DMS153 (cell line): ENCODE measurements at places on chromosomes 1 and 21.

DNA sequence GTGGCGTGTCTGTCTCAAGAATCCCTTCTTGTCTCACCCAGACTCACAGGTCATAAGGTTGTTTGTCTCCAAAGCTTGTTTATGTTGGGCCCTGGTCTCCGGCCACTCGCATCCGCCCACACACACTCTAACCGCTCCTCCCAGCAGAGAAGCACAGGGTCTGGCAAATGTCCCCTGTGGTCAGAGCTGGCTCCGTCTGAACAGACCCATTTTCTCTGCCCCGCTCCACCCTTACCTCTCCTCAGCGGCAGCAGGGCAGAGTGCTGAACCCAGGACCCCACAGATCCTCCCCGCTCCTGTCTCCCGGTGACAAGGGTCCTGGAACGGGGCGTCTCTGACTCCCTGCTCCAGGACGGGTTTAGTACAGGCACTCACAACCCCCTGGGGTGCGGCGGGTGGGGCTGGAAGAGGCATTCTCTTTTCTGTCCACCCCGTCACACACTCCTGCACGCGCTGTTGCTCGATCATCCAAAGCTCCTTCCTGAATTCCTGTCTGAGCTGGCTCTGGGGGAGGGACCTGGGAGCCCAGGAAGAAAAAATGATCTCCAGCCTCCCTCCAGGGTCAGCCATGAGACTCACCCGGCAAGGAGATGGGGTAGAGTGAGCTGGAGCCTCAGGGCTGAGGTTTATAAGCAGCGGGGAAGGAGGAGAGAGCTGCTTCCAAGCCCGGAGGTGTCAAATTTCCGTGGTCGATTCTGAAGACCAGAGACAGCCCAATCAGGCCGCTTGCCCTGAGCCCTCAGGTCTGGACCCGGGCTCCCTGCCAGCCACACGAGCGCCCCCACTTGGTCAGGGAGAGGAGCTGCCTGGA lies at the start of gene S100A13:
S100A13 (minus strand) TSS at position 602 of the 811 bp plus-strand sequence. CDS start 1,033 bp downstream, outside the sequence.
- peak; percentile 87 for DNase-seq

DNA sequence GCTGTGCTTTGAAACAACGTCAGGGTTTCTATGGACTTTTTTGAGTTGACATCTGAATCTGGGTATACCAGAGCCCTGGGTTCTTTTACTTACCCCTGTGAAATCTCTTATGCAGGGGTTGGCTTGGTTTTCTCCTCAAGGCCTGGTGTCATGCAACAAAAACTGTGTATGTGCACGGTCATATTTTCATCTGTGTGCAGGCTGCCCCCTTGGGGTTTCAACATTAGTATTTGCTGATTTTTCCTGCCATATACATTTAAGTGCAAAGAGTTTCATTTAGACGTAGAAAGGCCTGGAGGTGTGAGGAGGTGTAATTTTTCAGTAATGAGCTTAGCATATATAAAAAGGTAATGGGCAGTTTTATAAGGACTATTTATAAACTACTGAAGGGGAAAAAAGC lies 22.0 kb upstream of the ZBTB18 start:
- DNase-seq: no peak

GRCh38 chr21:44710294-44710665 lies 1.1 kb downstream of the TSPEAR start:
- DNase-seq: peak; percentile 33

DNA sequence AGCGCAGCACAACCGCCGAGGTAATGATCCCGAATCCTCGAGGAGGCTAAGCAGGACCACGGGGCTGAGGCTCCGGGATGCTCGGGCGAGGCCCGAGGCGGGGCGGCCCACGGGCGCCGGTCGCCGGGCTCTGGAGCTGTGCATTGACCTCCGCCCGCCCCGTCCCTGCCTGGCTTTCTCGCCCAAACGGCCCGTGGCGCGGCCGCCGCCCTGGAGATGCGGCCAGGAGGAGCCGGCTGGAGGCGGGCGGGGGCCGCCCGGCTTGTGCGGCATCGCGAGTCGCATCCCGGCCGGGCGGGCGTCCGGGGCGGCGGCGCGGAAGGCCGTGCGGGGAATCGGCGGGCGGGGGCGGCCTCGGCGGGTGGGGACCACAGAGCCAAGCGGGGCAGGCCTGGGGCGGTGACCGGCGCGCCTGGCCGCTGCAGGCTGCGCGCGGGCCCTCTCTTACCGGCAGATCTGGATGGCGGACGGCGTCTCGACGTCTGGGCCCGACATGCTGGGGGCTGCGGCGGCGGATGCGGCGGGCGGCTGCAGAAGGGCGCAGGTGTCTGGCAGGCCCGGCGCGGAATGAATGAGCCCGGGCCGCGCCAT lies 663 bp downstream of the ACOT7 start:
- DNase-seq: no peak

DNA sequence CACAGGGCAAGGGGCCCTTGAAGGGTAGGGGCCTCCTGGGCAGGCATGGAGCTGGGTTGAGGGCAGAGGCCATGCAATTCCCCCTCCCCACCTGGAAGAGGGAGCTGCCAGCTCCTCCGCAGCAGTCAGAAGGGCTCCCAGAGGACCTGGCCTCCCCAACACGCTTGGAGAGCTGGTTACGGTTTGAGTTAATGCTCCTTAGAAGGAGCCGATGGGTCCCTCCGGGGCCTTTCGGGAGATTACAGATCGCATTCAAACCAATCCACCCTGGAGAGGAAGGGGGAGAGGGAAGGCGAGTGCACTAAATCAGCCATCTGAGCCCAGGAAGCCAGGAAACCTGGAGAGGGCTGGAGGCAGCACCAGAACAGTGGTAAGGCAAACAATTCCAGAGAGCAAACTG lies 106.3 kb upstream of the CSF3R start:
- DNase-seq: no peak
